ENCODE measurements at places on chromosomes 4 and X. TPM values are rescaled to one million over a fixed set of nuclear protein-coding genes. Genes with fewer than 3 reads are reported as not detected.

Gene REPS2
- not detected for total RNA-seq

Gene PCGF3
- 24.7 TPM for total RNA-seq

GRCh38 chr4:55907469-55907868, 41.3 kb upstream of the CEP135 start:
- no peak for DNase-seq

Gene AMBN
- not detected for total RNA-seq

GRCh38 chrX:154058214-154058997, 38.7 kb upstream of the IRAK1 start:
- no peak for DNase-seq

GRCh38 chr4:102687982-102688433, 72.8 kb downstream of the MANBA start:
- no peak for DNase-seq

Gene TMEM144
- not detected for total RNA-seq

Gene GK
- 90.3 TPM for total RNA-seq

Gene C4orf51
- not detected for total RNA-seq

DNA sequence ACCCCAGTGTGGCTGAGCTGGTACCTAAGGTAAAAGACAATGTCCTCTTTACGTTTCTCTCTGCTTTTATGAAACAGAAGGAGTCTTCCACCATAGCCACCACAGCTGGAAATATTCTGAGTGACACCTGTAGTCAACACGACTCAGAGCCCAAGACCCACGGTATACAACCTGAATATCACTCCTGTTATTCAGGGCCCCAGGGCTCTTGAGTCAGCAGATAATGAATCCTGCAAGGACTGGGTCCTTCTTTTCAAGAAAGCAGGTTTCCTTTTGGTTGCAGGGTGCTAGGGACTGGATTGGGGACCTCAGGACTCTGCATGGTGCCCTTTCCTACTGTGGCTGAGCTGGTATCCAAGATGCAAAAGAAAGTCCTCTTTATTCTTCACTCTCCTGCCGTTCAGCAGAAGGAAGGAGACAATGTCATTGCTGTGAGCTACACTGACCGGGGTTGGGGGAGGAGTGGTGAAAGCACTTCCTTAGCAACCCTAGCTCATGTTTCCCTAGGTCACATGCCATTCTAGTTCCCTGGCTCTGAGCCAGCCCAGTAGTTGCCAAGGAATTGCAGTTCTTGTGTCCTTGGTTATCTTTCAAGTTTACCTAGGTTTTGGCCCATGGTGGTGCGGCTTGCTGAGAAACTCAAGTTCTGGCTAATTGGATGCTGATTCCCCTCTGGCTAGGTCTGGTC, 23.7 kb upstream of the UNC5C start:
- no peak for DNase-seq

Gene GYG2
- total RNA-seq: not detected

DNA sequence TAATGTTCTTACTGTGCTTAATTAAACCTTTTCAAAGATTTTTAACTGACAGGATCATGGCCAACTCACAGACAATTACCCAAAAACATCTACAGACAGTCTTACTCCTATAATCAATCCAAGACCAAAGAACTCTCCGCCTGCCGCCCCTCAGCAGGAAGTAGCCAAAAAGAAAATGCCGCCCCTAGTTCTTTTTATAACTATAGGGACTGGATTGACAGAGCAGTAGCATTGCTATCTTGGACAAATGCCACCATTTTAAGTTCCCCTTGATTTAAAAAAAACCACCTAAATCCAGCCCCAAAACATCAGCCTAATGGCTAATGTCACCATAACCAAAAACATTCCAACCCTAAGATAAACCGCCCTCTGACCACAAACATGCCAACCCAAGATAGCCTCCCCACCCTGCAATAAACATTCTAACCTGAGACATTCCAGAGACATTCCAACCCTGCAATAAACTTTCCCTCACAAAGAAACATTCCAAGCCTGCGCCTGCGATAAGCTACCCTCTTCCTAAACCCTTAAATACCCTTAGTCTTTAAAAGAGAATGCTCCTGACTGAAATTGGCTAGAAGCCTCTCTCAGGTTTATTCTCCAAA, 77.0 kb downstream of the COQ2 start:
- no peak for DNase-seq

- DNase-seq: no peak
Observed at GRCh38 chr4:5941601-5942000, 48.7 kb upstream of the CRMP1 start.

Gene XAGE1A
- total RNA-seq: not detected

GRCh38 chr4:165325732-165326512, 1.5 kb upstream of the MSMO1 start:
- peak; percentile 38 for DNase-seq

- DNase-seq: no peak
Observed at GRCh38 chrX:31542566-31542965, 470.7 kb upstream of the FTHL17 start.

DNA sequence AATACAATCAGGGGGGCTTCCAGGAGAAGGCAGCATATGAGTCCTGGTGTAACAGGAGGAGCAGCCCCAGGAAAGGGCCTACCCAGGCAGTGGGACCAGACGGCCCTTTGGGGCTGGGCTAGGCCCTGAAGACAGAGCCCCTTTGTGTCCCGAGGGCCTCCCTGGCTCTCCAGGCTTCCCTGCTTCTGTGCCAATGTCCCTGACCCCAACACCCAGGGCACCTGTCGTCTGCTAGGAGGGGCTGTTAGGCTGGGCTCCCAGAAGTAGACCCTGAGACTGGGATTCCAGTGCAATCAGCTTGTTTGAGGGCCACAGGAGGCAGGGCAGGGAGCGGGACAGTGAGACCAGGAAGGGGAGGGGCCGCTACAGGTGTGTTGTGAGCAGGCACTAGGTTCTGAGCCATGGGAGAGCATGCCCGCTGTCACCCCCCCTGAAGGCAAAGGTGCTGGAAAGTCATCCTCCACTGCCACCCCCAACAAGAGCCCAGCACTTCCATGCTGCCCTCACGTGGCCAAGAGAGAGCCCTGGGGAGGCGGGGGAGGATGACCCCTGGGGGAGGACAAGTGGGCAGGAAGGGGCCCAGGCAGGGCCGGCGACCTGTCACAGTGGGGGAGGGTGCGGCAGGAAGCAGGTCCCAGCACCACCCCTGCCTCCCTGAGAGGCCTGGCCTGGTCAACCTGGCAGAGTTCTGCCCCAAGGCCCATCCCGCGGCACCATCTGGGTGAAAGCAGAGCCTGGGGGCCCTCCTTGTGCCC, 64.8 kb downstream of the ADRA2C start:
- DNase-seq: no peak

DNA sequence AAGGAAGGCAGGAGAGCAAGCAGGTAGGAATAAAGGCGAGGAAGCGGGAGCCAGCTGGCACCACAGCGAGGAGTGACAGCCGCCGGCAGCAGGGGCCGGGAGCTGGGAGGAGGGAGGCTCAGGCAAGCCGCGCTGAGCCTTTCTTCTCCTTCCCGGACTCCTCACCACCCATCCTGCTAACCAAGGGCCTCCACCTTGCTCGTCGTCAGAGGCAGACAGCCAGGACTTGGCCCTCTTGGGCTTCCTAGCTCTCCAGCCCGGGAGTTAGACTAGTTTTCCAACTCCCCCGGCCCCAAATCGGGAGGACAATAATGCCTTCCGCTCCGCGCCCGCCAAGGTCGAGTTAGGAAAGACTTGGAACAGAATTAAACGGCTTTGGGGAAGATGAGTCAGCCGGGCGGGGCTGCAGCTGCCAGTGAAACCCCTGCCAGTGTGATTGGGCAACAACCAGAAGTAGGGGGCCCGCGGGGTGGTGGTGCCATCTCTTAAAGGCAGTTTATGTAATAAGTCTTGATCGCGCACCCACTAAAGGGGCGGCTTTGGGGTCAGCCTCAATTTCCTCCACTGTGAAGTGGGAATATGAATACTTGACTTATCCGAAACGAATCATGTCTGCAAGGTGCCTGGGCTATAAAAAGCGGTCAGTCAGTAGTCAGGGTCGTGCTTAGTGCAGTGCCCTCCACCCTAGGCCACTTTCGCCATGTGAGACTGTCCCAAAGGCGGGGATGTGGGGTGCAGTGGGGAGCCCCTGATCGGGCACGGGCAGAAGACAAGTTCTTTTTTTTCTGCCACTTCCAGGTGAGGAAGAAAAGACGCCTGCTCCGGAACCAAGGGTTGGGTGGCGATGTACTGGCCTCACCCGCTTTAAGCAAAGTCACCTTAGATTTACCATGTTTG, 6.7 kb upstream of the HSD17B10 start:
- DNase-seq: peak; percentile 50

- no peak for DNase-seq
Observed at GRCh38 chr4:46974891-46975543, 18.4 kb downstream of the GABRA4 start.

GRCh38 chr4:57187246-57187645, 77.1 kb upstream of the IGFBP7 start:
- DNase-seq: no peak

DNA sequence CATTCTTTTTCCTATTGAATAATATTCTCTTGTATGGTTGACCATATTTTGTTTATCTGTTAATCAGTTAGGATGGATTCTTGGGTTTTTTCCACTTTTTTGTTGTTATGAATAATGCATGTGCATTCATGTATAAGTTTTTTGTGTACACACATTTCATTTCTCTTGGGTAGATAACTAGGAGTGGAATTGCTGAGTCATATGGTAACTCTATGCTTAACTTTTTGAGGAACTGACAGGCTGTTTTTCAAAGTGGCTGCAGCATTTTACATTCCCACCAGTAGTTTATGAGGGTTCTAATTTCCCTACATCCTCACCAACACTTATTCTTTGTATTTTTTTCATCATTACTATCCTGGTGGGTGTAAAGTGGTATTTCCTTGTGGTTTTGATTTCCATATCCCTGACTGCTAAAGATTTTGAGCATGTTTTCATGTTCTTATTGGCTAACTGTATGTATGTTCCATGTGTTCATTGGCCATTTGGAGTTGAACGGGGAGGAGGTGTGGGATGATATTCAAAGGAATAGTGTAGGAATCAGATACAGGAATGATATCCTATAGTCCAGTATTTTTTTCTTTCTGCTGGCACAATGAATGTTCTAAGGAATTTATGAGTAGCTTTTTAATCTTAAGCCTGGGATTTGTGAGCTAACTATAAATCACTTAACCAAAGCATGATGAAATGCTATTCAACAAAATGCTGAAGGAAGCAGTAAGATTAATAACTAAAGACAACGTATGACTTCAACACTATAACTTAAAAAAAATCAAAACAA, 114.3 kb downstream of the AMELX start:
- DNase-seq: no peak

GRCh38 chrX:101774340-101774739, 114.7 kb upstream of the ARMCX2 start:
- DNase-seq: no peak

DNA sequence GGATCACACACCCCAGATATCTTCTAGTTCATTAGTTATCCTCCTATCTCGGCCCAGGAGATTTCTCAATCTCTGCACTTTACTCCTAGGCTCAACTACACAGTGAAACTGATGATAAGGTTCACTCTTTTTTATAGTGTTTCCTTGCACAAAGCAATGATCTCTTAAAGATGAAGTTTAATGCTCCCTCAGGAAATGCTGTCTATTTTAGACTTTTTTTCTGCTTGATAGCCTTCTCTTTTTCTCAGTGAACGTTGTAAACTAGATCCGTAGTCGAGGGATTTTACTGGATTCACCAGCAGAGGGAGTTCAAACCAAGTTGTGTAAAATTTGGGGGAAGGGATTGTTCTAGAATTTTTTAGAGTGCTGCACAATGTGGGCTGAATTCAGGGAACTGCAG, 269.6 kb downstream of the GBA3 start:
- no peak for DNase-seq

Gene GAB3
- 1.0 TPM for total RNA-seq

DNA sequence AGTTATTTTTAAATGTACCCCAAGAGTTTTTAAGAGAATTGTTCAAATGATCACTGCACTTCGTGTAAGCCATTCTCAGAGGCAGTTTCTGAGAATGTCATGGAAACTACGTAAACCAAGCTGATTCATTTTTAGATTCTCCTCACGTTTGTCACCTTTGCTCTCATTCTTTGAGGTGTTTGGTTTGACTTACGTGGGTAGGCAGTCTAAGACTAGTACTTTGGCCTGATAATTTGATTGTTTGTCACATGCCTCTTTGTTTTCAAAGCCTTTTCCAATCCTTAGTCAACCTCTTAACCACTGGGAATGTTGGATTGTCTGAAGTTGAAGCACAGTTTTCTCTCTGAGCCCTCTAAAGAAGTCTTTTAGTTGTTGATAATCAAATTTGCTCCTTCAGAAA, 10.5 kb downstream of the SEPTIN11 start:
- DNase-seq: peak; percentile 10

DNA sequence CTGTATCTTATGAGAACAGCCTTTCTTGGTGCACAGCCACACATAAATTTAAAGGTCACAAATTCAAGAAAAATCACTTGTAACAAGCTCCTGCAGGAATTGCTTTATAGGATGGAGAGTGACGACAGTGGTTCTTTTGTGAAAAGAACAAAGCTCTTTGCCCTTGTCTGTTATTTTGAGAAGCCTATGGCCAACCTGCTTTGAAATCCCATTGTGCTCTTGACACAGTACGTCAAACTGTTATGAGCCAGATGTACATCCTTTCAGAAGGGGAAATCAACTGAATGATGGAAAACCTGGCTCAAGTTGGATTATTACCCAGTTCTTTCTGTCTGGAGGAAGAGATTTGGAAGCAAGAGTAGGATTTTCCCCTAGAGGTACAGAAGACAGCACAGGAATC, 1454.2 kb downstream of the ARAP2 start:
- DNase-seq: no peak

GRCh38 chrX:20372533-20372932, 105.8 kb upstream of the RPS6KA3 start:
- DNase-seq: no peak

- DNase-seq: no peak
Observed at GRCh38 chr4:13830449-13830848, 202.9 kb upstream of the BOD1L1 start.

GRCh38 chrX:18368402-18368801, 13.9 kb upstream of the SCML2 start:
- DNase-seq: no peak

DNA sequence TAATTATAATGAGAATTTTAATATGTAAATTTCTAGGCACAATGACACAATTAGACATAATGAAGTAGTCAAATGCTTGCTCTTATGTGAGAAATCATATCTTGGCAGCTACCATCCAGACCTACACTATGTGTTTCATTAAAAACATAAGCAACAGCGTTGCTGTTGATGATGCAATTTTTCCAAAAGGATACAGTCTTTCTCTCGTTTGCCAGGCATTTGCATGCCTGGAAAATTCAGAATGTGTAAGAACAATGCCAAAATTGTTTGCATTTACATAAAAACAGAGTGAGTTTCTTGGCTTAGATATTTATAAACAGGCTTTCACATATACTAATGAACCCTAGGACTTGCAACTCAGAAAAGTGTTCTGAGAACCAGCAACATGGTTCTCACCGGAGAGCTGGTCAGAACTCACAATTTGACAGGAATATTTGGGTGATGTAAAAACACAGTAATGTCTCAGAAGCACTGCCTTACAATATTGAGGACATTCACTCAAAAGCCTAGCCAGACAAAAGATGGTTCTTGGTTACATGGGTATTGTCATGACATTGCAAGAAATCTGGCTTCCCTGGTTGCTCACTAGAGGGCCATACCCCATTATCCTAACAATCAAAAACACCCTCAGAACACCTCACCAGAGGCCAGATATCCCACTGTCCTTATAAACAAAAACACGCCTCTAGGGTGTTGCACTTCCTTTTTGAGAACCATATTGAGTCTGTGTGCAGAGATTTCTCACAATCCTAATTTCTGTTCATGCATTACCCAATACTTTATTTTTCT, 1029.0 kb upstream of the AGA start:
- no peak for DNase-seq

Gene PRSS12
- total RNA-seq: not detected

Gene CD38
- total RNA-seq: 20.0 TPM

GRCh38 chr4:79514621-79515329, 106.7 kb upstream of the GK2 start:
- DNase-seq: no peak

Gene SMR3A
- not detected for total RNA-seq

Measured in activated naive CD4-positive, alpha-beta T cell treated with anti-CD3 and anti-CD28 coated beads for 36 hours (primary cell).